ENCODE measurements at places on chromosomes 4 and X.

- no peak for DNase-seq
Observed at GRCh38 chrX:52558140-52558539, 41.3 kb upstream of the XAGE1B start.

DNA sequence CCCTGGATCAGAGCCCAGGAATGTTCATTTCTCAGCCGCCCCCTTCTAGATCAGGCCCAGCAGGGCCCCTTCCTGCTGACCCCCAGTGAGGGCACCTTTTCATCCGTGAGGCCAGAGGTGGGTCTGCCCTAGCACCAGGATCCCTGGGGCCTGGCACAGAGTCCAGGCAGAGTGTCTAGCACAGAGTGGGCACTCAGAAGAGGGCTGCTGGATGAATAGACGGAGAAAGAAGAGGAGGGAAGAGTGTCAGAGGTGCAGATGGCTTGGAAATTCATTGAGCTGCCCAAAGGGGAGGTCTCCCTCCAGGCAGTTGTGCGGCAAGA lies 106.5 kb downstream of the CPZ start:
- DNase-seq, result no peak

DNA sequence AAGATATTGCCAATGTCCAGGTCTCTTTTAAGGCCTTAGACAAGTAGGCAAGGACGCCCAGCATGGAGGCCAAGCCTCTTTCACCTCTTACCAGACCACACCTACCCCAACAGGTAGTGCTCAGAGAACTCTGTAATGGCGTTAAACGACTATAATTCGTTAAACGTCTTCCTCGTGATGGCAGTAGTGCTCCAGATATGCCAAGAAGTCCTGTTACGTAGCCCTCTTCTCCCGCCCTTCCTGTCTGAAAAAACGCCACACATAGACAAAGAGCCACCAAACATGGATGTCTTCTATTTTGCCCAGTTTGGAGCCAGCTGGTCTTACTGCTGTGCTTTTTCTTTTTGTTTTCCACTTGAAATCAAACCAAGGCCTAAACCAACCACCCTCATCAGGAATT lies 190.7 kb downstream of the OR13H1 start:
- DNase-seq, result no peak

DNA sequence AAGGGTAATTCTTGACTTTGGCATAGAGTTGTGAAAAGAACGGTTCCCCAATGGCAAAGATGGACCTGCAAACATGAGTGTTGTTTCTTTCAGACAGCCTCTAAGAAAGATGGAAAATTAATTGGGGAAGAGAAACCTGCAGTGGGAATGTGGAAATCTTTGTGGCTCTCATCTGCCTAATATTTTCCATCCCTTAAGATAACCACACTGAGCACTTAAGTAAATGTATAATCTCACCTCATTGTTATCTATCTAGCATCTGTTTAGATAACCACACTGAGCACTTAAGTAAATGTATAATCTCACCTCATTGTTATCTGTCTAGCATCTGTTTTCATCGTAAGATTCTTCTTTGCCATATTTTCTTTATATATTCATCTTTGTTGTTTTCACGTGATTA lies 149.3 kb downstream of the NWD2 start:
- DNase-seq, result no peak

DNA sequence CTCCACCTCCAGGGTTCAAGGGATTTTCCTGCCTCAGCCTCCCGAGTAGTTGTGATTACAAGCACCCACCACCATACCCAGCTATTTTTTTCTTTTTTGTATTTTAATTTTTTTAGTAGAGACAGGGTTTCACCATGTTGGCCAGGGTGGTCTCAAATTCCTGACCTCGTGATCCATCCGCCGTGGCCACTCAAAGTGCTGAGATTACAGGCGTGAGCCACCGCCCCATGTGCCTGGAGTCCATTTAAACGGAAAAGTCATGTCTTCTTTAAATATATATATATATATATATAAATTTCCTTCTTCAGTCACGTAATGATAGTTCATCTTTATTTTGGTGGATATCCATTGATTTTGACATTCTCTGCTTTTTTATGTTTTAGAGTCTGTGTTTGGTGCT lies 264.0 kb upstream of the PITX2 start:
- DNase-seq, result no peak
